ENCODE measurements at places on chromosomes 11 and 22. TPM values are rescaled to one million over a fixed set of nuclear protein-coding genes. Genes with fewer than 3 reads are reported as not detected.

The IL10RA gene
- total RNA-seq: 7.8 TPM

The UPK2 gene
- not detected for total RNA-seq

- no peak for DNase-seq
These were observed 42.0 kb downstream of the PACS1 start for GRCh38 chr11:66112041-66112491.

DNA sequence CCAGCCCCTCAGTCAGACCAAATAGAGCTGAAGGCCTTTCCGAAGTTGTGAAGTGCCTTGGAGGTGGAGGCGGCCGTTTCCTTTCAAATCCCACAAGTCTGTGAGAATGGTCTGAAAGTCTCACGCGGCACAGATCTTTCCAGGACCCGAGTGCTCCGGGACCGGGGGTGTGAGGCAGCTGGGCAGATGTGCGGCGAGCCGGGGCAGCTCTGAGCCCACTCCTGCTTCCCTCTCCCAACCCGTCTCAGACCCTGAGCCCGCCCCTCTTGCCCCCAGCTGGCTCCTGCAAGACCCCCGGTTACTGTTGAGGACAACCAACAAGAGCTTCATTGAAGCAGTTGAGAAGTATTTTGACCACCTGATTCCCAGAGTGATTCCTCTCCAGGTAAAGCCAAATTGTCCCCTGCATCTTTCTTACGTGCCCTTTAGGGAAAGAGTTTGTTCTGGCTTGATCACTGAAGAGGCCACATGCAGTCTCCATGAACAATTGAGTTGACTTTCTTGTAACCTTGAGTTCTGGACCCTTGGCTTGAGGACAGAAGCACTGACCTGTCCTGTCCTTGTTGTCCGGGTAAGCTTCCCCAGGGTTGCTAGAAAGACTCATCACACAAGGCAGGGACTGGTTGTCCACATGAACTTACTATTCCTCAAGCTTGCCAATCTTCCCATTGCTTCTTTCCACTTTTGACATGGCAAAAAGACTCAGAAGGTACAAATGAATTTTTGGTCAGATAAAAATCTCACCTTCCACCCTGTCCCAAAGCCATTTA lies 7.5 kb downstream of the GLB1L3 start:
- no peak for DNase-seq

DNA sequence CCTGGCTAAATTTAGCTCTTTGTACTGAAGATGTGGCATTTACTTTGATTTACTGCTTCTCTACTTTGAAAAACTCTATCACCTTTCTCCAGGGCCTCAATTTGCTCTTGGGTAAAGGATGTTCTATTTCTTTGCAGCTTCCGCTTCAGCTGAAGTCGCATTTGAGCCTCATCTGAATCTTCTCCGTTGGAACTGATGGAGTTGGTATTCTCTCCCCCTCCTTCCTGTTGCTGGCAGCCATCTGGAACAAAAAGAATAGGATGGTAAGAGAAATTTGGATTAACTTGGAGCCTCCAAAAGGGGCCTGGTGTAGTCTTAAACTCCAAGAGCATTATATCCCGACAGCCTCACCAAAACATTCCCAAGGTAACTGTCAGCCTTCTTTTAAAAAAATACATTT lies 16.6 kb downstream of the PAX6 start:
- no peak for DNase-seq

DNA sequence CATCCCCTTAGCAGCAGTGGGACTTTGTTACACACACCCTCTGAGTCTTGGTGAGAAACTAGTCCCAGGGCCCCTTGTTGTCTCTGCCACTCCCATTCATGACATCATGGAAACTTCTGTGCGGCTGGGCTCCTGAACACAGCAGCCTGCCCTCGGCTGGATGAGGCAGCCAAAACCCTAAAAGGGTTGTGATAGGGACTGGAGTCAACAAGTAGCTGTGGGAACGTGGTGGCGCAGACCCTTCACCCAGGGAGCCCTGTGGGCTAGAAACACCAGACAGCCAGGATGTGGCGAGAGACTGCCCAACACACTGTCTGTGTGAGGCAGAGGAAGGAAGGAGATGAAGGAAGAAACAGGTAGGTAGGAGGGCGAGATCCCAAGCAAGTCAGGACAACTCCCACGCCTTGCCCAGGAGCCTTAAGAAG lies 3.9 kb downstream of the CD3D start:
- DNase-seq: peak; percentile 44
